ENCODE measurements at places on chromosomes 6 and 20.

- no peak for DNase-seq
- H3K4me1 ChIP-seq, result no peaks in the 10 kb centered on the region
- H3K36me3 ChIP-seq, result no peaks in the 10 kb centered on the region
- H3K27ac ChIP-seq, result no peak overlapping the region
- H3K4me3 ChIP-seq, result no peak overlapping the region
Observed at GRCh38 chr20:15144916-15145315, 807.5 kb upstream of the FLRT3 start.

DNA sequence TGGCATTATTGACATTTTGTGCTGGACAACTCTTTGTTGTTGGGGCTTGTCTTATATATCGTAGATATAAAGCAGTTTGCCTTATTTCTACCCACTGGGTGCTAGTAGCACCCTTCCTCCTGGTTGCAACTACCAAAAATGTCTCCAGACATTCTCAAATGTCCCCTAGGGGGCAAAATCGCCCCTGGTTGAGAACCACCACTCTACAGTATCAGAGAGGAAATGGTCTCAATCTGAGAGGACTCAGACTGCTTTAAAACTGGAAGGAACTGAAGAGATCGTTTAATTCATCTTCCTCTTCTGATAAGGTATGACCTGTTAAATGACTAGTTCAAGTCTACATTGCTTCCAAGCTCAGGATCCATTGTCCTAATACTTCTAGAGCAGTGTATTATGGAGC is 14.9 kb downstream of the SH3BGRL2 start:
- H3K27ac ChIP-seq, result no peak overlapping the region
- H3K4me3 ChIP-seq, result no peak overlapping the region
- H3K27me3 ChIP-seq, result peaks cover 3% of the 10 kb centered on the region
- H3K36me3 ChIP-seq, result no peaks in the 10 kb centered on the region

- H3K27ac ChIP-seq, result no peak overlapping the region
- H3K36me3 ChIP-seq, result no peaks in the 10 kb centered on the region
- DNase-seq, result no peak
- H3K4me3 ChIP-seq, result no peak overlapping the region
Observed at GRCh38 chr6:127939442-127940066, 38.7 kb upstream of the THEMIS start.

DNA sequence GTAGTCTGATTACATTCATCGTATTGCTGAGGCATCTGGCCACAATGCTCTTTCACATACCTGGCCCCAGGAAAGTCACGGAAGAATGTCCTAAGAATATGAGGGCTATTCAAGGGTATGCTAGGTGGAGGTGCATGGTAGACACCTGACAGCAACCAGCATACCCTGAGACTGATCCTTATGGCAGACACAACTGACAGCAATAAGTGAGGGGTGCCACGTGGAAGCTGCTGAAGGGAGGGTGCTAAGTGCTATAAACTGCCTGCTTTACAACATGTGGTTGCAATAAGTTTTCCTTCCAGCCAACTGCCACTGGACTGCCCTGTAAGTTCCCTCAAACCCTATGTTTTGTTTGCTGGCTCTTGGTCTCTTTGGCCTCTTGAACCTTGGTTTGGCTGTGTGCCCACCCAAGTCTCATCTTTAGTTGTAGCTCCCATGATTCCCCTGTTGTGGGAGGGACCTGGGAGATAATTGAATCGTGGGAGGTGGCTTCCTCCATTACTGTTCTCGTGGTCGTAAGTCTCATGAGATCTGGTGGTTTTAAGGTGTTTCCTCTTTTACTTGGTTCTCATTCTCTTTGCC is 201.3 kb upstream of the MOCS1 start:
- no peaks in the 10 kb centered on the region for H3K4me1 ChIP-seq
- H3K4me3 ChIP-seq, result no peak overlapping the region
- no peak for DNase-seq
- no peaks in the 10 kb centered on the region for H3K36me3 ChIP-seq
- no peaks in the 10 kb centered on the region for H3K27me3 ChIP-seq

DNA sequence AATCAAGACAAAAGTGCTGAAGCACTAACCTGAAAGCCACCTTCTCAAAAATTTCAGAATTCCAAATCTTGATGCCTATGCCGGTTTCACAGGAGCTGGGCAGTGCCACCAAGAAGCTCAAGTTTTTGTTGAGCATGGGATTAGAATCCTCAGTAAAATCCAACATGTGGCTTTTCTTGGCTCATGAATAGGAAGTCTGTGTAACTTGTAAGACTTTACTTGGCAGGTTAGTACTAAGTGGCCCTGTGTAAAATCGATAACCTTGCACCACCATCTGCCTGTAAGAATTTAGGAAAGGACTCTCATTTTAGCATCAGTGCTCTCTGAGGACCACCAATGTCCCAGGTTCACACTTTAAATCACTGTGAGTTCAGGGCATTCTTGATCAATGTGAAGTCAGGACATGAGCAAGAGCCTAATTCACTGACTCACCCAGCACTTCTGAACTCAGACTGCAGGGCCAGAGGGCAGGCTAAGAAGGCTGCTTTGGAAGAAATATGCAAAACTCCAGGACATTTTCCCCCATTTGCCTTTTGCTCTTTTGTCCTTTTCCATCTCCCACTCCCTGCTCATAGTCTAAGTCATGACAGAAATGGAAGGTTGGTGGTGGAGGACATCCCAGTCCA is 113.2 kb downstream of the EDN1 start:
- H3K27ac ChIP-seq, result no peak overlapping the region
- H3K4me1 ChIP-seq, result no peaks in the 10 kb centered on the region
- H3K27me3 ChIP-seq, result peaks cover 5% of the 10 kb centered on the region
- no peak overlapping the region for H3K4me3 ChIP-seq
- no peak for DNase-seq
- no peaks in the 10 kb centered on the region for H3K36me3 ChIP-seq

GRCh38 chr6:19299129-19299528 is 538.0 kb upstream of the ID4 start:
- H3K36me3 ChIP-seq, result no peaks in the 10 kb centered on the region
- no peak overlapping the region for H3K4me3 ChIP-seq
- no peak for DNase-seq
- no peaks in the 10 kb centered on the region for H3K27me3 ChIP-seq
- H3K4me1 ChIP-seq, result no peaks in the 10 kb centered on the region

DNA sequence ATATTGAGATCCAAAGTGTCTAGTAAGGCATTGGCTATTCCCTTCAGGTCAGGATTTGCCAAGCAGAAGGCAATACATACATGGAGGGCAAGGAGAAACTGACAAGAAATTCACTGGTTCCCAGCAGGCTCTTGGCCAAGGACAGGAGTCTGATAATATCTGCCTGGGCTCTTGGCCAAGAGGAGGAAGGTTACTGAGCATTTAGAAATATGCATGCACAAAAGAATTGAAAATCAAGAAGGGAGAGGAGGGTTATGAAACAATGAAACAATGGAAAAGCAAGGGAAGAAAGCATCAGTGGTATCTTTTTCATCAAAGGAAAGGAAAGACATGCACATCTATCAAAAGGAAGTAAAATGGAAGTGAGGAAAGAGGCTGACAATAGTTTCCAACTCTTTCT is 42.4 kb downstream of the ARHGAP18 start:
- H3K36me3 ChIP-seq, result no peaks in the 10 kb centered on the region
- H3K4me1 ChIP-seq, result peaks cover 21% of the 10 kb centered on the region
- no peak overlapping the region for H3K27ac ChIP-seq
- no peak for DNase-seq
- H3K27me3 ChIP-seq, result no peaks in the 10 kb centered on the region

- DNase-seq, result no peak
- no peaks in the 10 kb centered on the region for H3K4me1 ChIP-seq
- no peak overlapping the region for H3K27ac ChIP-seq
- peaks cover 17% of the 10 kb centered on the region for H3K36me3 ChIP-seq
Observed at GRCh38 chr6:5108068-5108467, 22.9 kb downstream of the PPP1R3G start.

GRCh38 chr6:44561832-44562665 is 174.5 kb downstream of the CDC5L start:
- no peak overlapping the region for H3K4me3 ChIP-seq
- H3K4me1 ChIP-seq, result peaks cover 5% of the 10 kb centered on the region
- peaks cover 26% of the 10 kb centered on the region for H3K27me3 ChIP-seq
- H3K27ac ChIP-seq, result no peak overlapping the region
- DNase-seq, result no peak
